CD8-positive, alpha-beta T cell (primary cell): ENCODE measurements at places on chromosomes 16 and 17.

- DNase-seq, result no peak
Measured at GRCh38 chr17:13840254-13840653, 229.1 kb upstream of the COX10 start.

DNA sequence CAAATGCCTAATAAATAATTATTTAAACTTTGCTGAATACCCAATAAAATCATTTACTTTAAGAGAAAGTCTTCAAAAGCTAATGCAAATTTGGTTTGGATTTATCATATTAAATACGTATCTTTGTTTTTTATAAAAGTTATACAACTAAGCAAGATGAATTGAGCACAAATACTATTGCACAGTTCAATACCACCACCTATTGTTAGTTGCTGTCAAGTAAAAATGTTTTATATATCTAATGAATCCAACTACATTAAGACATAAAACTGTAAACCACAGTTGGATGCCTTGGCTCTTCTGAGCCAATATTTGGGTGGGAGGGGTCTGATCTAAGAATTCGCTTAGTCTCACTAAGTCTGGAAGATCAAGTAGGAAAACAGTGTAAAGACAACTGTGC is 7.7 kb downstream of the FBXL20 start:
- no peak for DNase-seq

GRCh38 chr17:78341559-78342448 is 18.1 kb downstream of the SOCS3 start:
- DNase-seq, result no peak

- no peak for DNase-seq
Measured at GRCh38 chr17:69333561-69333960, 6.6 kb upstream of the ABCA5 start.

DNA sequence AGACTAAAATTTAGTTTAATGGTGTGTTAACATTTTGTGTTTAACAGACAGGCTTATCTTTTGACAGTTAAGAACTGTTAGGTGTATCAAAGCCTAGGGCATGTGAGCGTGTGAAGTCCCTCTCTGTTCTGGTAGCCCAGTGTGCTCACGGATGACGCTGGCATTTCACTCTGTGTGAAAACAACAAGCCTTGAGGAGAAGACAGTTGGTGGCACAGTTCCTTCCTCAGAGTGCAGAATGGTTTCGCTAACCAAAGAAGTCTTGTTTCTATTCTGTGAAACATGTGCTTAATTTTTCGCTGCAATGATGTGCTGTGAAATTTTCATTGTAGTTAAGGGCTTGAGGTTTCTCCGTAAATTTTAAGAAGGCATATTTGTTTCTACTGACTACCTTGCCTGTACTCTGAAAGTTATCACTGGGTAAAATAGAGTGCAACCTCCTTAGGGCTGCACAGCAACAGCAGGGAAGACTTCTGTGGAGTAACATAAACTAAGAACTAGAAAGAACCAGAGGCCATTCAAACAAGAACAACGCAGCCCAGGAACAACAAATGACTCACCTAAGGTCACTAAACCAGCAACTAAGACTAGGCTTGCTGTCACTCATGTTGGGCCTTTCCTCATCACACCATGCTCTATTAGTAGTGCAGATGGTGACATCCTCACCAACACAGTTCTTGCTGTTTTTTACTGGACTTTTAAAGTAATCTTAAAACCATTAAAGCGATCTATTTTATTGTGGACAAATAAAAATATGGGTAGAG is 33.4 kb downstream of the BRD7 start:
- peak; percentile 74 for DNase-seq

- no peak for DNase-seq
Measured at GRCh38 chr16:71472051-71472450, 10.0 kb upstream of the ZNF23 start.

DNA sequence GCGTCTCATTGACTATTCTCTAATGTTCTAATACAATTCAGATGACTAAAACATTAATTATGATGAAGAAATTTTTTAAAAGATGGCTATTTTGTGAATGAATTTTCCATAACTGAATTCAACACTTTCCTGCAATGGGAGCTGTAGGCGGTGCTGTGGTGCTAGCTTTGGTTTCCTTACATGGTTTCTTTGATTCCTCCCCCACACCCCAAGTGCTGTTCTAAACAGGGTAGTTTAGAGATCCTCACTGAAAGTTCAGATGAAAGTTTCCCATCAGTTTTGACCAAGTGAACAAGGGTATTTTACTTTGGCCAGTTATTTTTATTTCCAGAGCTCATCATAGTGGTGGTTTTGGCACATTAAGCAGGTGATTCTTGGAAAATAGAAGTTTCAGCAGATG is 26.0 kb upstream of the MRC2 start:
- DNase-seq, result no peak

DNA sequence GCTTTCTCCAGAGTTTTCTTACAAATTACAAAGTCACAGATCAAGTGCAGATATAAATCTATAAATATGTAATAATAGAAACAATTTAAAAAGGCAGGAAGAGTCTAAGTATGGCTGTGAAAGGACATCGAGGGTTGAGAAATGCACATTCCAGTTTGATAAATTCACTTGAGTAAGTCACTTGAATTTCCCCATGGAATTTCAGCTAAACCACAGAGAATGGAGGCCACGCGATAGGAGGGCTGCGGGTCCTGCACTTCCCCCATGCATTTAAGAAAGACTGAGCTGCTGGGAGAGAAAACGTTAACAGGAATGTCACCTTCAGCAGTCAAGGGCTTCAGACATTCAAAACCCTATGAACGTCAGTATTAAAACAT is 6.1 kb upstream of the MXRA7 start:
- no peak for DNase-seq

DNA sequence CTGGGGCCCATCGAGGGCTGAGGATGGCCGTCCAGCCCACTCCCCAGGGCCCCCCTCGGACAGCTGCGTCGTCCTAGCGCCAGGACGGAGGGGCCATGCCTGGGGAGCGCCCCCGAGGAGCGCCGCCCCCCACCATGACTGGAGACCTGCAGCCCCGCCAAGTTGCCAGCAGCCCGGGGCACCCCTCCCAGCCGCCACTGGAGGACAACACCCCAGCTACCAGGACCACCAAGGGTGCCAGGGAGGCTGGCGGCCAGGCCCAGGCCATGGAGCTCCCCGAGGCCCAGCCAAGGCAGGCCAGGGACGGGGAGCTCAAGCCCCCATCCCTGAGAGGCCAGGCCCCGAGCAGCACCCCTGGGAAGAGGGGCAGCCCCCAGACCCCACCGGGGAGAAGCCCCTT is 25.7 kb upstream of the ZFPM1 start:
- DNase-seq, result no peak

DNA sequence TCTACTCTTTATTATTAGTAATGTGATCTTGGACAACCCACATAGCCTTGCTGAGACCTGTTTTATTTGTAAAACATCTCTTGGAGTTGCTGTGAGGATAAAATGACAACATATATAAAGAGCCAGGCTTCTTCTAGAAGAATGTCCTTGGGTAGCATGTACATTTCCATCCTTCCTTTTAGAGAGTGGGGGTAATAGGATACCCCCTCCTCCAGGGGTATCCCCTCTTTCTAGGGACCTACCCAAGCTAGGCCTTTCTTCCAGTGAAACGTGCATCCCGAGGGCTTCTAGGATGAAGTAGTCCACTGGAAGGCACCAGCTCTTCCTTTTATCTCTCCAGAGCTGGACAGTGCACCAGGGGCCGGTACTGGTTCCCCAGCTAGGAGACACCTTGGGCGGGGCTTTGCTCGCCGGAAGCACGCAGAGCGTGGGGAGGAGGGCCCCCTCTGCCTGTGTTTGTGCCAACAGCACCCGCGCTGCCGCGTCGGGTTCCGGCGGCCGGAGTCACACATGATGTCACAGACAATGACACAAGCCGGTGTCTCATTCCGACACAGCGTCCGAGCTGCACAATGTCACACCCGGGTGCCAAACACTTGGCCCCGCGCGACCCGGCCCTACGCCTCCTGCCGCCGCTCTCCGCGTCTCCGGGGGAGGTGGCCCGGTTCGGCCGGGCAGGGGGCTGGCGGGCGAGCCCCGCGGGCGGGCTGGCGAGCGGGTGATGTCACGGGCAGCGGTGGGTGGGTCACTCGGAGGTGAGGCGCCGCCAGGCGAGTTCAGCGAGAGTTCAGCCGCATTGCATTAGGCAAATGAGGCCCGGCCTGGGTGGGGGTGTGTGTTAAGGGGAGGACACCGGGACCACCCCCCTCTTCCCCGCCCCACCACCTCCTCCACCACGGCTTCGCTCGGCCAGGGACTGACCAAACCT is 23.4 kb downstream of the GJD3 start:
- peak; percentile 79 for DNase-seq

GRCh38 chr16:89721546-89722391 is 432 bp downstream of the ZNF276 start:
- peak; percentile 92 for DNase-seq

DNA sequence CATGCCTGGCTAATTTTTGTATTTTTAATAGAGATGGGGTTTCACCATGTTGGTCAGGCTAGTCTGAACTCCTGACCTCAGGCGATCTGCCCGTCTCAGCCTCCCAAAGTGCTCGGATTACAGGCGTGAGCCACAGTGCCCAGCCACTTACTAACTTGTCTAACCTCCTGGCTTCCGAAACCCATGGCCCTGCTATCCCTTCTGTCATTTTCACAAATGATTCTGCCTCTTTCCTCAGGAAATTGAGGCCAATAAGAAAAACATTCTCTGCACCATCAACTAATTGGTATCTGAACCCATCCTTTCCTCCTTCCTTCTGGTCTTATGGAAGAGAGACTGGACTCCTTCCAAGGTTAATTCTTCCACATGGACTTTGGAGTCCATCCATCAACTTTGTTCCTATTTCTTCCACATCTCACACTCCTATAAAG is 27.9 kb upstream of the TNRC6A start:
- DNase-seq, result no peak

GRCh38 chr17:66849851-66850580 is 15.1 kb downstream of the CACNG5 start:
- no peak for DNase-seq

DNA sequence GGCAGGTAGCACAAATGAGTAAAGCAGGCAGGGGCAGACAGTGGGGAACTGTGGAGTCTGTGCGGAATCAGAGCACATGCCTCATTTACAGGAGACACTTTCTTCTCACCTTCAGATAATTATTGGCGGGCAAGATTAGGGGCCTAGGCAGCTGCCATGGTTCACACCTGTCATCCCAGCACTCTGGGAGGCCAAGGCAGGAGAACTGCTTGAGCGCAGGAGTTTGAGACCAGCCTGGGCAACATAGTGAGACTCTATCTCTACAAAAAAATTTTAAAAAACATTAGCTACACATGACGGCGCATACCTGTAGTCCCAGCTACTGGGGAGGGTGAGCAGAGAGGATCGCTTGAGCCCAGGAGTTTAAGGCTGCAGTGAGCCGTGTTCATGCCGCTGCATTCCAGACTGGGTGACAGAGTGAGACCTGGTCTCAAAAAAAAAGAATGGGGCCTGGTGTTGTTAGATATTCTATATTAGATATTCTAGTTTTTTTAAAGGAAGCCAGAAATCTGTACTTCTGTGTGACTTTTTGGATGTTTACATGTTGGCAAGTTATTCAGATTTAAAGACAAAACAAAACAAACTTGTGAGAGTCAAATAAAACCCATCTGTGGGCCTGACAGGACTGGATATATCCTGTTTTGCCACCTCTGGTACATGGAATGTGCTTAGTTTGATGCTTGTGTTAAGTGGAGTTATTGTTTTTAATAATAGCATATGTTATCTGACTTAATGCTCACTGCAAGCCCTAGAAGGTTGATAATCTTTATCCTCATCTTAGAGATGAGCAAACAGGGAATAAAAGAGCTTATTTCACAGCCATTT is 4.9 kb upstream of the LPCAT2 start:
- DNase-seq, result no peak

DNA sequence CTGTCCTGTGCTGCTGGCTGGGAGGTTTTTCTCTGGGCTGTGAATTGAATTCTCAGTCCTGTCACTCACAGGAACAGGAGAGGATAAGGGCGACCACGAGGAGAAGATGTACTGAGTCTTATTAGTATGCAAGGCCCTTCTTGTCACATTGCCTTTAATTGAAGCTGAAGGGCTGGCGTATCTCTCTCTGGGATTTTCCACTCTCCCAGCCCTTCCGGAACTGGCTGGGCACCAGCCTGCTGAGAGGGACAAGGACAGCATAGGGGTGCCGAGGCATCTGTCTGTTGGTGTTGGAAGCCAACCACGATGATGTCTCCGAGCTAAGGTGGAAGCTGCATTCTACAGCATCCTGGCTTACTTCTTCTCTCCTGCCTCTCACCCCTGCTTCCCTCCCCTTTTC is 33.2 kb downstream of the GPRC5B start:
- no peak for DNase-seq

GRCh38 chr16:425740-426114 is 278 bp downstream of the RAB11FIP3 start:
- DNase-seq, result peak; percentile 72

DNA sequence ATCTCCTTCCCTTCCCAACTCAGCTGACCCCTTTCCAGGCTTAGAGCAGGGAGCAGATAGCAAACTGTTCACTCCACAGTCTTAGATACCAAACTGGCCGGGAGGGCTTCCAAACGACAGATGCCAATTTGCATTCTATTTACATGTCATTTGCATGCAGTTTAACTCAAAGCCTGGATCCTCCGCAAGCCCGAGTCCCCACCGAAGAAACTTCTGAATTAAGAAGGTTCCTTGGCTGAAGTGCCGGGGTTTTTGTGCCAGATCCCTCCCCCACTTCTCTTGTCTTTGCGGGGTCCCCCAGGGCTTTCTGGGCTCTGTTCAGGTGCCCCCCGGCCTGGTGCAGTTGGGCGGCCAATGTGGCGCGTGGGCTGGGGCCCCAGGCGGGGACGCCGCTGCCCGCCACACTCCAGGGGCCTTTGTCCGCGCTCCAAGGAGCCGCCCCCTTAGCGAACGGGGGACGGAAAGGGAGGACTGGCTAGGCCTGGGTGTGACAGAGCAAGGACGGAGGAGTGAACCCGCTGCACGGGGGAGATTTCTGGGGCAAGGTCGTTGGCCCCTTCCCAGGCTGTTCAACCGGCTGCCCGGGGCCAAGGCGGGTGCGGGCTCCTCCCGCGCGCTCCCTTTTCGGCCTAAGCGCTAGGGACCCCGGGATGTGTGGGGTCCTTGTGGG is 1.2 kb downstream of the GPRC5B start:
- no peak for DNase-seq
